ENCODE measurements at places on chromosomes 1 and 21.

- H3K27ac ChIP-seq = no peak overlapping the region
- DNase-seq = no peak
- no peaks in the 10 kb centered on the region for H3K4me1 ChIP-seq
- H3K36me3 ChIP-seq = no peaks in the 10 kb centered on the region
Observed at GRCh38 chr21:36668713-36669112, 30.2 kb upstream of the SIM2 start.

DNA sequence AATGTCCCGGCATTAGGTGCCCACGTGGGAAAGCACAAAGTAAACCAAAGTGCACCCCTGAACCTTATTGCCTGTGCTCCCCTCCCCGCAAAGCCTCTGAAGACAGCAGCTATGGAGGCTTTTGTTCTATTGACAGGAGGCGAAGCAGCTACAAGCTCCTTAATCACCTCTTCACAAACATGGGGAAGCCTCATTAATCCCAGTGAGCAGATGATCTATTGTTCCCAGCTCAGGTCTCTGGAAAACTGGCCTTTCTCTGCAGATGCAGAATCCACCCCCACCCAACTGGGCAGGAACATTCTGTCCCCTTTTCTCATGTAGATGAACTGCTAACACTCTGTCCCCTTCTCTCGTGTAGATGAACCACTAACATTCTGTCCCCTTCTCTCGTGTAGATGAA lies 190.5 kb upstream of the CSF3R start:
- no peaks in the 10 kb centered on the region for H3K27me3 ChIP-seq
- H3K4me3 ChIP-seq = no peak overlapping the region
- H3K4me1 ChIP-seq = peaks cover 5% of the 10 kb centered on the region

GRCh38 chr1:224666913-224667312 lies 50.8 kb downstream of the CNIH3 start:
- H3K27ac ChIP-seq = no peak overlapping the region
- no peaks in the 10 kb centered on the region for H3K4me1 ChIP-seq
- DNase-seq = no peak
- no peaks in the 10 kb centered on the region for H3K27me3 ChIP-seq
- H3K4me3 ChIP-seq = no peak overlapping the region

GRCh38 chr1:1917304-1917976 lies 1.6 kb downstream of the TMEM52 start:
- peaks cover 16% of the 10 kb centered on the region for H3K4me1 ChIP-seq
- DNase-seq = no peak
- no peak overlapping the region for H3K4me3 ChIP-seq
- H3K27ac ChIP-seq = no peak overlapping the region
- no peaks in the 10 kb centered on the region for H3K36me3 ChIP-seq

- no peaks in the 10 kb centered on the region for H3K27me3 ChIP-seq
- no peaks in the 10 kb centered on the region for H3K36me3 ChIP-seq
- H3K27ac ChIP-seq = no peak overlapping the region
- no peak overlapping the region for H3K4me3 ChIP-seq
Observed at GRCh38 chr1:67745875-67746698, 61.1 kb downstream of the GADD45A start.

Measured in H1 (cell line).